ENCODE measurements at places on chromosomes 2 and 18.
A peak's percentile ranks its signal among the peaks of the same experiment; 100 is the strongest.

GRCh38 chr2:209388446-209389037, 35.3 kb upstream of the MAP2 start:
- no peak for DNase-seq
- H3K36me3 ChIP-seq: no peaks in the 10 kb centered on the region
- no peak overlapping the region for H3K27ac ChIP-seq
- no peaks in the 10 kb centered on the region for H3K27me3 ChIP-seq
- H3K4me1 ChIP-seq: no peaks in the 10 kb centered on the region

GRCh38 chr18:45802814-45803492, 22.5 kb upstream of the SIGLEC15 start:
- no peaks in the 10 kb centered on the region for H3K36me3 ChIP-seq
- peak overlapping the region; percentile 100 for H3K27ac ChIP-seq
- peak; percentile 99 for DNase-seq
- H3K4me3 ChIP-seq: no peak overlapping the region

- H3K36me3 ChIP-seq: no peaks in the 10 kb centered on the region
- no peak overlapping the region for H3K27ac ChIP-seq
- peak; percentile 62 for DNase-seq
- no peaks in the 10 kb centered on the region for H3K4me1 ChIP-seq
- no peak overlapping the region for H3K4me3 ChIP-seq
These were observed 29.4 kb upstream of the RTTN start for GRCh38 chr18:70234667-70235459.

DNA sequence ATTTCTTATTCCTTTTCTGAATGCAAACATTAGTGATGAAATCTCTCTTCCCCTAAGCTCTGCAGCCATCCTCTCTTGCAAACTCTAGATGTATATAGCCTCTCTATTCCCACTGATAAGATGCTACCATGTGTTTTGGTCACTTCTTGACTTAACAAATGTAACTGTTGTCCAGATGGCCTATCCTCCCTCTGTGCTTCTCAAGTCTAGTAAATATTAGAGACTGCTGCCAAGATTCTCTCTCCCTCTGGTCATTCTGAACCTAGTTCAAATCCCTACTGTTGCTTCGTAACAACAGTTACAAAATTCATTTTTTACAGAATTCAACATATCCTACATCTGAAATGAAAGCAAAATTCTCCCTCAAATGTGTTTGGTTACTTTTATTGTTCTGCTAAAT, 156.6 kb downstream of the TXNL1 start:
- no peak for DNase-seq
- H3K4me1 ChIP-seq: no peaks in the 10 kb centered on the region

GRCh38 chr2:239249776-239250175, 151.0 kb downstream of the HDAC4 start:
- peak overlapping the region; percentile 85 for H3K27ac ChIP-seq
- no peaks in the 10 kb centered on the region for H3K36me3 ChIP-seq
- H3K4me1 ChIP-seq: peaks cover 13% of the 10 kb centered on the region

Measured in IMR-90 (cell line).